NCI-H1694 treated with DMSO at 0.1 percent for 48 hours (cell line): ENCODE measurements at places on chromosomes 5 and 9.

GRCh38 chr5:150729859-150730258 lies 29.0 kb downstream of the DCTN4 start:
- no peak for DNase-seq

DNA sequence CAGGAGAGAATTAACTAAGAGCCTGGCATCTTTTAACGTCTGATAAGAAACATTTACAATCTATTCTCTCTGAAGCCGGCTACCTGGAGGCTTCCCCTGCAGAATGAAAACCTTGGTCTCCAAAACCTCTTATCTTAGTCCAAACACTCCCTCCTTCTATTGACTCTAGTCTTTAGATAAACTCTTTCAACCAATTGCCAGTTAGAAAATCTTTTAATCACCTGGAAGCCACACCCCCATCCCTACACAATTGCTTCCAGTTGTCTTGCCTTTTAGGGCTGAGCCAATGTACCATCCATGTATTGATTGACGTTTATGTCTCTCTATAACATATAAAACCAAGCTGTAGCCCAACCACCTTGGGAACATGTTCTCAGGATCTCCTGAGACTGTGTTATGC lies 1343.1 kb upstream of the C9orf72 start:
- no peak for DNase-seq

GRCh38 chr9:35749515-35750255 lies 598 bp downstream of the RGP1 start:
- DNase-seq, result no peak

GRCh38 chr5:171314728-171315385 lies 5.8 kb downstream of the TLX3 start:
- no peak for DNase-seq

DNA sequence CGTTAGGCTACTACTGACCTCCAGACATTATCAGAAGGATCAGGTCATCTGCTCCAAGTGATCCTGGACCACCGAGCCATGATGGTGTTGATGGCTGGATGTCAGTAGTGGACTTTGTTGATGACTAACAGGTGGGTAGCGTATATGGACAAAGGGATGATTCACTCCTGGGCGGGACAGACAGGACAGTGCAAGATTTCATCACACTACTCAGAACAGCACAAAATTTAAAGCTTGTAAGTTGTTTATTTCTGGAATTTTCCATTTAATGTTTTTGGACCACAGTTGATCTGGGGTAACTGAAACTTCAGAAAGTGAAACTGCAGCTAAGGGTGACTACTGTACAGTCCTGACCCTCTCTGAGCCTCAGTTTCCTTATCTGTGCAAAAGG lies 12.7 kb downstream of the PDGFRB start:
- no peak for DNase-seq

DNA sequence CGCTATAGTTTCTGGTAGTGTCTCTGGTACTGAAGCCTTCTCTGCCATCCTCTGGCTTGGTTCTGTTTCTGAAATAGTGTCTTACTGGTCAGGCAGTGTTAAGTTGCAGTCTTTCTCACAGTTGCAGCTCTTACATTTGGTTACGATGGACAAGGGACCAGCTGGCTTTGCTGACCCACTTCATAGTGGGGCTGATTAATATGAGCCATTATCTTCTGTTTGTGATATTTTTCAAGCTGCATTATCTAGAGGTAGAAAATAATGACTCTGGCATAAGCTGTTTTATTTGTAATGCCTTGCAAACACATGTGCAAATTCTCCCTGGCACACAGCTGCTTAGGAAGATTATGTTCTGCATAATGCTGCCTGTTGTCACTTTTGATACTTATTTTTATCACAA lies 199.1 kb downstream of the KDM4C start:
- no peak for DNase-seq

DNA sequence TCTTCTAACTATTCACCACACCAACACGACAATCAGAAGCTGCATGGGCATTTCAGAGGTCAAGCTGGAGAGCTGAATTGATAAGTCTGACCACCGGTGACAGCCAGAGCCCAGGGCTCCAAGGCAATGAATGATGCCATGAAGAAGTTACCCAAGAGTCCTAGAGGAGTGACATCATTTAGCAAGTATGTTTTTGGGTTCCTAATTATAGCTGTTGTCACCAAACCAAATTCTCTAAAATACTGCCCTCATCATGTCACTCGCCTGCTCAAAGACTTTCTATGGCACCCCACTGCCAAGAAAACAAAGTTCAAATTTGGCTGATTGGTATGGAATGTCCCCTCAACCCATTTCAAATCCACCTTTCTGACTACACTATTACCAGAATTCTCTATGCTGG lies 235.1 kb downstream of the SPOCK1 start:
- no peak for DNase-seq

- no peak for DNase-seq
These were observed 29.9 kb downstream of the SLC6A18 start for GRCh38 chr5:1255081-1255561.

DNA sequence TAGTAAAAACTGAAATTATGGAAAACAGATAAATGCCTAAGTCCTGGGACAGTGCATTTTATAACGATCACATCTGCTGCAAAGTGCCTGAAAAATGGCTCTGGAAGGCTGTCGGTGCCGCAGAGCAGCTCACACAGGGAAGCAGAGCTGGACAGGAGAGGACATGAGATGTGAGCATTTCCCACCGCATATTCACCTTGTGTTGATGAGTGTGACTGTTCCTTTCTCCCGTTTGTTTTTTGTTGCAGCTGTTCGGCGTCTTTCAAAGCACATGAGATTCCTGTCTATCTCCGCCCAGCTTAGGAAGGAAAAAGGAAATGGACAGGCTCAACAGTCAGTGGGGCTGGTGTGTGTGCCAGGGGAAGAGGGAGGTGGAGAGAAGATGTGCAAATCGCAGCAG lies 164.9 kb upstream of the SEMA6A start:
- no peak for DNase-seq

DNA sequence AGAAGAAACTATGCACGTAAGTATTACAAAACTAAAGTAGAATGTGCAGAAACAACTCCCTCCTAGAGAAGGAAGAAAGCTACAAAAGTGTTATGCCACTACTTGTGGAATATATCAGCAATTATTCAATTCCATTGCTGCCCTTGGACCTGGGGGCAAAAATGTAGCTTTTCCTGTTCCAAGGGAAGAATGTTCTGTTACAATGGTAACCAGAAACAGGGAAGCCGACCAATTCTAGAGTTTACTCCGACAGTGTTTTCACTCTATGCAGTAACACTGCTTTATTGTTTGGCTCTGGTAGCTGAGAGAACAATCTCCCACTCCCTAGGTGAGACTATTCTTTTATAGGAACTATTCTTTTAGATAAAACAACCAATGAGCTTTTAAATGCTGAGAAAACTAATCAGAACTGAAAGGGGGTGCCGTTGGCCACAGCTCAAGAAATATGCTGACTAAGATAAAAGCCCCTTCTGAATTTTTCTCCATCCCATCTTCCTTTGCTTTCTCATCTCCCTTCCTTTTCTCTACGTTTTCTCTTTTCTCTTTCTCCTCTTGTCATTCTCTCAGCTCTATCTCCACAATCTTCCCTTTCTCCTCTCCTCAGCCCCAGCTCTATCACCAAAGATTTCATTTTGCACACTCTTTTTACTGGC lies 54.1 kb downstream of the SLC1A3 start:
- no peak for DNase-seq

- DNase-seq, result no peak
These were observed 10.9 kb downstream of the CCDC127 start for GRCh38 chr5:206927-207536.

GRCh38 chr5:104914536-104915070 lies 1352.0 kb upstream of the NUDT12 start:
- DNase-seq, result no peak

- no peak for DNase-seq
These were observed 21.0 kb upstream of the SLC2A6 start for GRCh38 chr9:133499892-133500270.

DNA sequence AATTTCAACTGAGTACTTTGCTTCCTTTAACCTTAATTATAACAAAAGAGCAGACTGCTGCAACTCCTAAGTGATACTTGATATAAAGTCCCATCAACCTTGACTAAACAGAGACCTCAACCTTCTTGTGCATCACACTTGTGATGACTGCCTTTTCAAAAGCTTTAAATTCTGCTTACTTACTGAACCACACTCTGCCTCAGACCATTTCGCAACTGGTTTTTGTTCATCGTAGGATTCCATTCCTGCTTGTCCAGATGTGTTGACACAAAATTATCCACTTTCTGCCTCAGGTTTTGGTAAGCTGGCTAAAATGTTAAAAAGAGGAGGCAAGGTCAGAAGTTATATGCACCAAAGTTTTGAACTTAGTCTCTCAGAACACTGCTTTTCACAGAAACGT lies 3.5 kb downstream of the BOD1 start:
- no peak for DNase-seq

GRCh38 chr9:74035786-74036185 lies 461.3 kb upstream of the RORB start:
- DNase-seq, result no peak

DNA sequence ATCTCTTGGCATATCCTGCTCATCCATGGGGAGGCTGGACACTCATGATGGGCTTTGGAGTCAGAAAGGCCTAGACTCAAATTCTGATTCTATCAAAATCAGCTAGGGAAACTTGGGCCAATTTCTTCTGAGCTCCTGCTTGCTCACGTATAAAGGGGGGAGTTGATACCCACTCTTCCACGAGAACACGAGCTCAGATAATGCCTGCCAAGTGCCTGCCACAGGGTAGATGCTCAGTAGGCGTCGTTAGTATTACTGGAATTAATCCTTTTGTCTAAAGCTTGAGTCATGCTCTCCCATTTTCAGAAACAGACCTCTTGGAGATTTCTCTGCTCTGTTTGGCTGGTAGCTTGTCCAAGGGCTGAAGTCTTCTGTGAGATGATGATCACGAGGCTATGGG lies 238.3 kb upstream of the MVB12B start:
- no peak for DNase-seq

GRCh38 chr5:155919126-155919525 lies 407.8 kb upstream of the SGCD start:
- no peak for DNase-seq

GRCh38 chr5:59125011-59125961 lies 542.4 kb downstream of the RAB3C start:
- no peak for DNase-seq

DNA sequence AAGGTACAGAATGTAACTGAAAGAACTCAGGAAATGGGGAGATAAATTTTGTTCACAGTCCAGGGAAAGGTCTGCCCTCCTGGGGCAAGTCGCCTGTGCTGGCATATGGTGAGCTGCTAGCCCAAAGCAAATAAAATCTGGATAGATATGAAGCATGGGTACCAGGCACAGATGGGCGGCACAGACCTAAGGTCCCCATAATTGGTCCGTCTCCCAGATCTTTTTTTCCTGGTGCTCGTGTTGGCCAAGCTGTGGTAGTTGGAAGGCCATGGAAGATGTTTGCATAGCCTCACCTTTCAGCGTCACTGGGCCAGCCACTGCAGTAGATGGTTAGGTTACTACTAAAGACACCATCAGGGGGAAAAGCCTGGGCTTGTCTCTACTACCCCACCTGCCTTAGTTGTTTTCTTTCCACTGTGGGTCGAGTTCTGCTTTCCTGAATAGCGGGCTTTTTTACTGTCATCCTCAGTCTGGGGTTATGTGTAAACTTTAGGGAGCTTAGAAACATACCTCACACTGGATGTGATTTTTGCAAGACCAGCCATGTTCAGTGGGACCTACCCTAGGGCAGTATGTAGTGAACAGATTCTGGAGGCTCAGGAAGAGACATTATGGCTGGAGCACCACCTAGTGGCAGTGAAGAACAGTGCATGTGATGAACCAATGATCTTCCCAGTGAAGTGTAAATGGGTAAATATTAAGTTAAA lies 24.2 kb upstream of the GLRX start:
- DNase-seq, result peak; percentile 75

DNA sequence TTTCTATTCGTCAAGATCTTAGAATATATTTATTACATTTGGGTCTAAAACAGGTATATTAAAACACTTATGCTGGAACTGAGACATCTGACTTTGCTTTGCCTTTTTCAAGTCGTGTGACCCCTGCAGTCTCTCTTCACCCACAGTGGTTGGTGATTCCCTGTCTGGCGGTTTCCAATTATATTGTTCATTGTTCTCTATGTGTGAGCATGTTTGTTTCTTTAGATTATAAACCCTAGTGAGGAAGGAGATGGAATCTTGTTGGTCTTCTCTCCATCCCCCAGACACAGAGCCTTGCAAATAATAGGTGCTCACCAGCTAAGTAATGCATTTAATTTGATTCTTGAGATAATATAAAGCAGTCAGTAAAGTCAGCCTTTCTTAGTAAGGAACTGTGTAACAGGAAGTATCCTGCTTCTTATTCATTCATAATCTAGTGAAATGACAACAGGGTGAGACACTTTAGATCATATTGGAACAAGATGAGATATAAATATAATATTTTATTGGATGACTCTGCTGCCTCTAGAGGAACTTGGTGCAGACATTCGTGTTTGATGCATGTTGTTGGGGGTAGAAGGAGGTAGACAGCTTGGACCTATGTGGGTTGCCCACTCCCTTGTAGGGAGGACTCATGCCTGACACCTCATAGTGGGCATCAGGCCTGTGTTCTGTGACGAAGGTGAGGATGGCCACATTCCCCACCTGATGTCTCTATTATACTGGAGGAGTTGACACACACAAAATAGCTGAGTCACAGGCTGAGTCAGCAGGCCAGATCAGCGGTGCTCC lies 88.1 kb downstream of the FGF1 start:
- no peak for DNase-seq

- DNase-seq, result no peak
These were observed 560.6 kb downstream of the TLE1 start for GRCh38 chr9:81128701-81129100.

DNA sequence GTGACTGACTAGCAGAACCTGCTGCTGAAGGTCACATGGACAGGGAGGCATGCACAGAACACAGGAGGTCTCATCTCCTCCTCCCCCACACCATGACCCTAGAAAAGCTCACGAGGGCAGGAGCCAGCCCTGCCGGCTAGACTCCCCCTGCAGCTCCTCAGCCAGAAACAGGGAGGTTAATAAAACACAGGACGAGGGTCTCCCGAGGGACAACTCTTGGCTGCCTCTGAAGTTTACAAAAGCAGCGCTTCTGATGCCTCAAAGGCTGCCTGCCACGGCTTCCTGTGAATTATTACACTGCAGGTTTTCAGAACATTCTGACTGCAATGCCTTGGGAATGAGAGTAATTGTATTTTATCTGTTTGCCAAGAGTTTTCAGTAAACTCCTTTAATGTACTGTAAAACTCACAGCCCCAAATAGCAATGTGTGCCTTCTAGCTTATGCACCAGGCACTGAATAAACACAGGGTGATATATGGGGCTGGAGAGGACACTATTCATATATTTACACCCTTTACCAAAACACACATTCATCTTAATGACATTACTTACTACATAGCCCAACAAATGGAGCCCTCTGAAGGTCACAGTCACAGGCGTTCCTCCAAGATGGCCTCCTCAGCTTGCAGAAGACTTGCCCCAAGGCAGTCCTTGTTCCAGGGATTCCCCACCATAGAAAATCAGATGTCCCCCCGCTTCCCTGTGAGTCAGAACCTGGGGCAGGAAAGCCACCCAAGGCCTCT lies 83.7 kb downstream of the C5orf15 start:
- no peak for DNase-seq
